ENCODE measurements at places on chromosomes 3 and 15.
A peak's percentile ranks its signal among the peaks of the same experiment; 100 is the strongest.

GRCh38 chr3:16203031-16203430 is 28.6 kb downstream of the GALNT15 start:
- DNase-seq, result no peak

DNA sequence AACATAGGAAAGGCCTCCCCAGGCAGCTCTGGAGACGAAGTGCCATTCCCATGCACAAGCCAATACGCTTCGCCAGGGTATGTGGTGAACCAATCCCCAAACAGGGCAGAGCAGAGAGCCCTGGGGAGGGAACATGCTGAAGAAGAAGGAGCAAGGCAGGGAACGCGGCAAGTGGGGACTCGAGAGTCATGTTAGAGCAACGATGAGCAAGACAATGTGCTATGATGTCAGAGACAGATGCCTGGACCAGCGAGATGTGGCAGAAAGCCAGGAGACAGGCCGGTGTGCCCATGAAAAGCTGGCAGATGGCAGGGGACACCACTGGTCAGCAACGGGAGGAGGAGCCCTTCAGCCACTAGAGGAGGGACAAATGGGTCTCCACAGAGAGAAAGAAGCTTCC is 39.6 kb downstream of the NIPA2 start:
- no peak for DNase-seq

- no peak for DNase-seq
Observed at GRCh38 chr3:190038050-190038933, 82.4 kb downstream of the P3H2 start.

DNA sequence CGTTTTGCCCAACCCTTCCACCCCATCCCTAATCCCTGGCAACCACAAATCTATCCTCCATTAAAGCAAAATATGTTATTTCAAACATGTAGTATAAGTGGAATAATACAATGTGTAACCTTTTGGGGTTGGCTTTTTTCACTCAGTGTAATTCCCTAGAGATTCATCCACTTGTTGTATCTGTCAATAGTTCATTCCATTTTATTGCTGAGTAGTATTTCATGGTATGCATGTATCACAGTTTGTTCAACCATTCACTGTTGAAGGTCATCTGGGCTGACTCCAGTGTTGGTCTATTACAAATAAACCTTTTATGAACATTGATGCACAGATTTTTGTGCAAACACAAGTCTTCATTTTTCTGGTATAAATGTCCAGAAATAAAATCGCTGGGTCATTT is 38.8 kb downstream of the BSN start:
- no peak for DNase-seq

DNA sequence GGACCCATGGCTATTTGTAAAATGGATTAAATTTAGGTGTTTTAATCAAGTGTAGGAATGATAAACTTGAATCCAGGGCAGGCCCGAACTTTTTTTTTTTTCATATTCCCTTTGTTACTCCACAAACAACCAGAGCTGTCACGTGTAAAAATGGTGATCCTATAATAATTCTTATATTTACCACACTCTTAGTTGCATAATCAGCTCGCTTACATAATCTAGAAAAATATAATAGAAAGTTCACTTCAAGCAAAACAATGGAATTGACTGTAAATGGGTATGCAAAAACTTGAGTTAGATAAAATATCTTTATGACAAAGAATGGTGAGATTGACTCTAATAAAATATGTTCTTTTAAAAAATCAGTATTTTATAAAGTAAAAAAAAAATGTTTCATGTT is 2.1 kb upstream of the PAQR9 start:
- no peak for DNase-seq

GRCh38 chr3:122755491-122755890 is 38.1 kb downstream of the HSPBAP1 start:
- no peak for DNase-seq

GRCh38 chr3:196193736-196194541 is 17.3 kb downstream of the ZDHHC19 start:
- no peak for DNase-seq

- DNase-seq, result no peak
Observed at GRCh38 chr3:43448098-43448497, 161.8 kb downstream of the SNRK start.

GRCh38 chr15:61198722-61199121 is 30.4 kb downstream of the RORA start:
- DNase-seq, result no peak

GRCh38 chr3:159322322-159322939 is 520.6 kb downstream of the MFSD1 start:
- DNase-seq, result no peak

GRCh38 chr3:5366746-5367145 is 179.2 kb downstream of the EDEM1 start:
- DNase-seq, result peak; percentile 18

GRCh38 chr15:99909592-99910295 is 176.5 kb upstream of the LYSMD4 start:
- DNase-seq, result peak; percentile 7

DNA sequence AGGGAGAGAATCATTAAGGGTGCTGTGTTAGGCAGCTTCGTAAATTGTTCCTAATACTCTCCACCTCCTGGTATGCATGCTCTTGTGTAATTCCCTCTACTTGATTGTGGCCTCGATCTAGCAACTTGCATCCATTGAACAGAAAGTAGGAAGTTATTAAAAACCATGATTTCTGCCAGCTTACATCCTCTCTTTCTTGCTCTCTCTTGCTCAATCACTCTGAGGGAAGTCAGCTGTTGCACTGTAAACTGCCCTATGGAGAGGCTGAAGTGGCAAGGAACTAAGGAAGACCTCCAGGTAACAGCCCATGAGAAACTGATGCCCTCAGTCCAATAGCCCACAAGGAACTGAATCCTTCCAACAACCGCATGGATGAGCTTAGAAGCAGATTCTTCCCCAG is 92.6 kb downstream of the ERC2 start:
- peak; percentile 2 for DNase-seq

GRCh38 chr15:96595951-96596350 is 265.5 kb downstream of the NR2F2 start:
- DNase-seq, result no peak

DNA sequence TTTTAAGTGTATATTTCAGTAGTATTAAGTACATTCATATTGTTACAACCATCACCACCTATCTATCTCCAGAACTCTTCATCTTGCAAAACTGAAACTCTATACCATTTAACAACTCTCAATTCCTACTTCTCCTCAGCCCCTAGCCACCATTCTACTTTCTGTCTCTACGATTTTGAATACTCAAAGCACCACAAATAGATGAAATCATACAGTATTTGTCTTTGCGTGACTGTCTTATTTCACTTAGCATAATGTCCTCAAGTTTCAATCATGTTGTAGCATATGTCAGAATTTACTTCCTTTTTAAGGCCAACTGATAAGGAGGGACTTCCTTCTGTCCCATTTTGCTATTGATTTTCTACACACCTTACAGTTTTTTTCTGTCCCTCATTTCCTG is 593.3 kb downstream of the FHIT start:
- no peak for DNase-seq

DNA sequence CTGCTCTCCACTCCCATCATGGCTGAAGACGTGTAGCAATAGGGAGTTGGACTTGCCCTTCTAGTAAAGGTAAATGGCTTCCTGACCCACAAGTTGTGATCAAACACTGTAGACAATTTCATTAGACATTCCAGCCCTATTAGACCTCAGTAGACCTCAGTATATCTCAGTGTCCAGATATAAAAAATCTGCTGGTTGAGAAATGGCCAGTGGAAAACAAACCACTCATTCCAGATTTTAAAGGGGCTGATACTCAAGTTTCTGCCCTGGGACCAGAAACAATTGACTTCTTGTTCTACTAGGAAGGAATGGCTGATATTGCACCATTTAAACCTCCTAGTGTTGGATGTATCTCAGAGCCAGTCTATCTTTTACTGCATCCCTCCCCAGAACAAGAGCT is 613.2 kb downstream of the PDCD6IP start:
- no peak for DNase-seq

GRCh38 chr3:67123914-67124313 is 125.8 kb downstream of the KBTBD8 start:
- DNase-seq, result no peak

- DNase-seq, result no peak
Observed at GRCh38 chr3:151869181-151869580, 4.3 kb upstream of the SUCNR1 start.
